Tongue (tissue), 3 donors: ENCODE measurements at places on chromosomes 1 and 21. TPM values are rescaled to one million over a fixed set of nuclear protein-coding genes. Genes with fewer than 3 reads are reported as not detected.

Gene CIART
- 0.92 TPM for total RNA-seq

Gene BMP8B
- 2.7 TPM for total RNA-seq

Gene MTARC2
- 13.3 TPM for total RNA-seq

DNA sequence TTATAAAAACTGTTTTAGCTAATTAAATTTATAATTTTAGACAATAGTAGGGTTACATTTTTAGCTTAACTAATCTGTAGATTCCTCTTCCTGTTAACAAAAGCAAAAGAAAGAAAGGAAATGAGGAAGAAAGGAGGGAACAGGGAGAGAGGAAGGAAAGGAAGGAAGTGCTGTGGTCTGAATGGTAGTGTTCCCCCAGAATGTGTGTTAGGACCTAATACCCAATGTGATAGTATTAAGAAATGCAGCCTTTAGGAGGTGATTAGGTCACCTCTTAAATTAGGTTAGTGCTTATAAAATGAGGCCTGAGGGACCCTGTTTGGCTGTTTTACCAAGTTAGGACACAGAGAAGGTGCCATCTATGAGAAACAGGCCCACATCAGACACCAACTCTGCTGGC lies 136.9 kb upstream of the SAMSN1 start:
- DNase-seq: no peak

Gene KPRP
- 0.21 TPM for total RNA-seq

Gene ASCL5
- not detected for total RNA-seq

Gene PIP5K1A
- 73.4 TPM for total RNA-seq

Gene CD48
- total RNA-seq: 3.3 TPM

- no peak for DNase-seq
Measured at GRCh38 chr1:233088613-233089012, 138.2 kb downstream of the NTPCR start.

DNA sequence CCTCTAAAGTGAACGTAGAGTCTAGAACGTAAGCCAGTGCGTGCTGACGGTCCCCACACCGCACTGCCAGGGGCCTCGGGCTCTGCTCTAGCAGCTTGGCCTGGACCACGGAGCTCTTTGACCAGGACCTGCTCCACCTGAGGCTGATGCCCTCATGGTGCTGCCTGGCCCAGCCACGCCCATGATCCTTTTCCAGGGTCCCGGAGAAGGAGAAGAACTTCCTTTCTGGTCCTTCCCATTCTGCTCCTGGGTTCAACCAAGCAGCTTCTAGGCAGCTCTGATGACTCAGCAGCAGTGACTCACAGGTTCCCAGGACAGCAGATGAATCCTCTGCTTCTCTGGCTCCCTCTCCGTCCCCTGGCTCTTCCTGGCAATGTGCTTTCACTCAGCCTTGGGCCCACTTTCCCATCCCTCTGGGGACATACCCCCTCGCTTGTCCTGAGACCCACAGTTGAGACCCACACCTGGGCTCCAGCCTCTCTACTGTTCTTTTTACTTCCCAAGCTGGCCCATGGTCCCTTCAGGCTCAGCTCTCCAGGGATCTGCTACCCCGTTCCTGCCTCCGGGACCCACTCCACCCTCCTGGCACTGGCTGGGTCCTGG lies 246.3 kb upstream of the RAB4A start:
- no peak for DNase-seq

Gene SLC9C2
- total RNA-seq: not detected

Gene SLC35F3
- 0.72 TPM for total RNA-seq

Gene RGS7
- not detected for total RNA-seq

Gene OR2M3
- not detected for total RNA-seq

GRCh38 chr1:222247811-222248310 lies 300.0 kb downstream of the HHIPL2 start:
- no peak for DNase-seq

Gene TPR
- total RNA-seq: 101 TPM

DNA sequence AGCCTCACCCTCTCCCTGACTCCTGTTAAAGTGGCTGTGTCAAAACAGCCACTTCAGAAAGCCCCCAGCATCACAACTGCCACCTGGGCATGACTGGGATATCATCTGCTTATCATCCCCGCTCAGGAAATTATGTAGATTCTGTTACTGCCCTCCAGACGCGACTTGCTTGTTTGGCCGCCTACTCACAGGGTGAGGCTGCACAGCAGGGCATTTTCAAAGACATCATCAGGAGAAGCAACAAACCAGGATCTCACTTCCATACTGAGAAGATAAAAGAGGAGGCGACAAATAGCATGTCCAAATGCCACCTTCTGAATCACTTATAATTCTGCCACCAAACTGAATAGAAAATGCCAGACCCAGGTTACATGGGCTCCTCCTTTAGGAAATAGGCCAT lies 94.8 kb downstream of the MIS18A start:
- no peak for DNase-seq

GRCh38 chr1:197695961-197696360 lies 79.3 kb downstream of the DENND1B start:
- no peak for DNase-seq

DNA sequence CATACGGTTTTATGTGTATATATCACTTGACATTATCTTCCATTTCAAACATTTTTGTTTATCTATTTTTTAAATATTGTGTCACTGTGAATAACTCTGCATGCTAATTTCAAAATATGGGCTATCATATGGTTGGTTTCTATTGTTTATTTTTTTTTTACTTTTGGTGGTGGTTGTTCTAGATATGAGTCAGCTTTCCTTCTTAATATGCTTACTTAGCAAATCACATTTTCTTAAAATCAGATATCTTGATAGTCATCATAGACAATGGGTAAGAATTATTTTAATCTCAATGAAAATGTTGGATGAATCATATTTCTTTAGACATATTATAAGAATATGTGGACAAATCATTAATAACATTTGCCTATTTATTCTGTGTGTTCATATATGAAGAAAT lies 881.5 kb downstream of the BRINP3 start:
- no peak for DNase-seq

GRCh38 chr1:218837051-218837450 lies 336.6 kb upstream of the LYPLAL1 start:
- DNase-seq: peak; percentile 5
